Left renal cortex interstitium (tissue), 4 donors: ENCODE measurements at places on chromosomes 16 and 17. TPM values are rescaled to one million over a fixed set of nuclear protein-coding genes. Genes with fewer than 3 reads are reported as not detected.

DNA sequence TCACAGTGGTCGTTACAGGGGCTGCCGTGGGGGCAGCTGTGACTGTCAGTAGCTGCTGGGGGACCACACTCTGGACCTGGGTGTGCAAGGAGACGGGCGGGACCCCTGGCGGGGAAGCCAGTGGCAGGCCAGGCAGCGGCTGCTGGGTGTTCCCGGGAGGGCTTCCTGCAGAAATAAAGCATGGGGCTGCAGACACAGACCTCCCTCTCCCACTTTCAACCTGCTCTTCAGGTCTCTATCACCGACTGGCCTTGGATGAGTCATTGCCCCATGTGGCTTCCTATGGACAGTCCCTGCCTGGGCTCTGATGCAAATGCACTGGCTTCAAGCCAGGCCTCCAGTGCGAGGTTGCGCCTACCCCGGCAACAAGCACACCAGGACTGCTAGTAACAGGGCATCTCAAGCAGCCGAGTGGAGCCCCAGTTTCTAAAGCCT, 17.2 kb downstream of the SREBF1 start:
- no peak for DNase-seq

DNA sequence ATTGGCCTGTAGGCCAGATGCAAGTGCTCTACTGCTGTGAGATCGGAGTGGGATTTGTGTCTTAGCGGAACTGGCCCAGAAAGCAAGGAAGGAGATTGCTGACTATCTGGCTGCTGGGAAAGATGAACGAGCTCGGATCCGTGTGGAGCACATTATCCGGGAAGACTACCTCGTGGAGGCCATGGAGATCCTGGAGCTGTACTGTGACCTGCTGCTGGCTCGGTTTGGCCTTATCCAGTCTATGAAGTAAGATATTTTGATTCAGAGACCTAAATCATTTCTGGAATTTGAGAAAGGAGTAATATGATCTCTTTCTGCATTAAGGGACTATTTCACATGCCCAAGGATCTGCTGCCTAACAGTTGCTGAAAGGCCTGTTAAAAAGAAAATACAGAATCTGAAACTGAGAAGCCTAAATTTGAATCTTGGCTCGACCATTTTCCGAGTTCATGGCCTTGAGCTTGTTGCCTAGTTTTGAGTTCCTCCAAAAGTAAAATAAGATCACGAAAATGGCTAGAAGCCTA, 21.1 kb downstream of the IST1 start:
- no peak for DNase-seq

DNA sequence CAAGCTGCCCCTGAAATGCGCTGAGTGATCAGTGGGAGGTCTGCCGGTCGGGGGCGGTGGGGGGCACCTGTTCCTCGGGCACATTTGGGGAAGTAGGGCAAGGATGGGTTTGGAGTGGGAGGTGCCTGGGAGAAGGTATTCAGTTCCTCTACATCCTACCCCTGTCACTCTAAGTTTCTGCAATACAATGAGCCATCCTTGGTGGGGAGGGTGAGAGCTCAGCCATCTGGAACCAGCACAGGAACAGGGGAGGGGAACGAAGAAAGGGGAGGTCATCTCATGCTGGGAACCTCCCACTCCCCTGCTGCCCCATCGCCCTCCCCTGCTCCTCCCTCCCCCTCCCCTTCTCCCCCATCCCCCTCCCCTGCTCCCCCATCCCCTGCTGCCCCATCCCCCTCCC, 4.2 kb downstream of the DPH1 start:
- no peak for DNase-seq

GRCh38 chr17:72095316-72095715, 25.5 kb upstream of the SOX9 start:
- DNase-seq = no peak

GRCh38 chr16:67150833-67151396, at the start of gene B3GNT9:
B3GNT9 (minus strand) TSS chr16:67150998; CDS start chr16:67150485, 513 bp downstream.
- no peak for DNase-seq

DNA sequence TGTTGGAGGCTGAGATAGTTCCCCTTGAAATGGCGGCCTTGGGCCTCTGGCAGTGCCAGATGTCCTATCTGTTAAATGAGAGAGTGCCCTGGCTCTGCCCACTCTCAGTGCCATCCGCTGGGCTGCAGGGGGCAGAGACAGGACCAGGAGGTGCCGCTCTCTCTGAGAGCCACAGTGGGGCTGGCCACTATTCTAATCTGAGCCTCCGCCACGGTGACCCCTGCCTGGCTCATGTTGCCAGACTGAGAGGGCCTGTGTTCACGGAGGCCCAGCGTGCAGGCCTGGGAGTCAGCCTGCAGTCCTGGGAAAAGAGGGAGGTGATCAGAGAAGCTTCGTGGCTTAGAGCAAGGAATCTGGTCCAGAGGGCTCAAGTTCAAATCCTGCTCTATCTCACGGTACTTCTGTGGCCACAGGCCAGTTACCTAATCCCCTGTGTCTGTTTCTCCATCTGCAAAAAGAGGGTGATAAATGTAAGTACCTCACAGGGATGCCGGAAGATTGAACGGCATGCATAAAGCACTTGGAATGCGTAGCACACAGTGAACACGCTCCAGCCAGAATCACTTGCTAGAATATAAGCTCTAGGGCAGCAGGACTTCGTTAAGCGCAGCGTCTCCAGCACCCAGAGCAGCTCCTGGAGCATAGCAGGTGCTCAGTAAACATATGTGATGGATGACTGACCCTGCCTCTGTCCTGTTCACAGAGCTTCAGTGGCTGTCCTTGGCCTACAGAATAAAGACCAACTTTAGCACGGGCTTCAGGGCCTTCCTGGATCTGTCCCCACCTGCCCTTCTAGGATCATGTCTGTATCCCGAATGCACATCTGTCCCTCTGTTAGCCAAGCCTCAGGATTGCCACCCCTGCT, 6.3 kb downstream of the ATP2A3 start:
- DNase-seq = no peak

GRCh38 chr17:38735161-38735997, 5.2 kb downstream of the CISD3 start:
- DNase-seq = no peak

DNA sequence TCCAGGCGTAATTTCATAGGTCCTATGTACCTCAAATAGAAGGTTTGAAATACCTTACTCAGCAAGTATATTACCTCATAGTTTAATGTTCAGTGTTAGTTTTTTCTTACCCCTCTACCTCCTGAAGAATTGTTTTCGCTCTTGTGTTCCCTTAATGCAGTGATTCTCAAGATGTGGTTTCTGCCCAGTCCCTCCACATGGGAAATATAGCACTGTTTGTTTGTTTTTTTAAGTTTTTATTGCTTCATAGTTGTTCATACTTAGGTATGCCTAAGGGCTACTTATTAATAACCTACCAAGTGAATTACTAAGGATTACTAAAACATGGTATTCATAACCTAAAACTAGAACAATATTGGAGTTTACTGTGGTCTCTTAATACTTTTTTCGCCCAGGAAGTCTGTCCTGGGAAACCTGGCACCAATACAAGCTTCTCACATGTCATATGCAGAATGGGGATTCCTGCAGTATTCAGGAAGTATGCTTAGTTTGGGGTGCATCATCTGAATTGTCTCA, 5.0 kb downstream of the RSPRY1 start:
- no peak for DNase-seq

- DNase-seq = no peak
These were observed 7.1 kb downstream of the TFAP4 start for GRCh38 chr16:4265676-4266075.

DNA sequence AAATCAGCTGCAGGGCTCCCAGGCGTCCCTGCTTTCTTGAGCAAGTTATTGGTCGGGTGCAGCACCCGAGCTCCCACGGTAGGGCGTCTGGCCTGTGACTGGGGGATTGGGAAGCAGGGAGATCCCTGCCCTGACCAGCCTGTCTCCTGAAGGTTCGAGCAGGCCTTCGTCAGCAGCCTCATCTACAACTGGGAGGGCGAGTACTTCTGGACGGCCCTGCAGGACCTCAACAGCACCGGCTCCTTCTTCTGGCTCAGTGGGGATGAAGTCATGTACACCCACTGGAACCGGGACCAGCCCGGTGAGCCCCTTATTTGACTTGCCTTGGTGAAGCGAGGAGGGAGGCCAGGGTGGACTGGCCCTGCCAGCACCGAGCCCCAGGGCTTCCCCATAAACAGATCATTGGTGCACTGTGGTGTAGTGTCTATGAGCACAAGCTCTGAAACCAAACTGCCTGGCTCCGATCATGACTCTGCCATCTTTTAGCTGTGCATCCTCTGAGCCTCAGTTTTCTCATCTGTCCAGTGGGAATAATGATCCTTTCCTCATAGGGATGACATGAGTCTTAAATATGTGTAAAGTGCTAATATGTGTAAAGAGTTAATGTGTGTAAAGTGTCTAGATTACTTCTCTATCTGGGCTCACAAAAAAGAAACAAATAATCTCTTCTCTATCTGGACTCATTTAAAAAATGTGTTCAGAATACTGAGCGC, 48.9 kb downstream of the MRC2 start:
- DNase-seq = no peak

DNA sequence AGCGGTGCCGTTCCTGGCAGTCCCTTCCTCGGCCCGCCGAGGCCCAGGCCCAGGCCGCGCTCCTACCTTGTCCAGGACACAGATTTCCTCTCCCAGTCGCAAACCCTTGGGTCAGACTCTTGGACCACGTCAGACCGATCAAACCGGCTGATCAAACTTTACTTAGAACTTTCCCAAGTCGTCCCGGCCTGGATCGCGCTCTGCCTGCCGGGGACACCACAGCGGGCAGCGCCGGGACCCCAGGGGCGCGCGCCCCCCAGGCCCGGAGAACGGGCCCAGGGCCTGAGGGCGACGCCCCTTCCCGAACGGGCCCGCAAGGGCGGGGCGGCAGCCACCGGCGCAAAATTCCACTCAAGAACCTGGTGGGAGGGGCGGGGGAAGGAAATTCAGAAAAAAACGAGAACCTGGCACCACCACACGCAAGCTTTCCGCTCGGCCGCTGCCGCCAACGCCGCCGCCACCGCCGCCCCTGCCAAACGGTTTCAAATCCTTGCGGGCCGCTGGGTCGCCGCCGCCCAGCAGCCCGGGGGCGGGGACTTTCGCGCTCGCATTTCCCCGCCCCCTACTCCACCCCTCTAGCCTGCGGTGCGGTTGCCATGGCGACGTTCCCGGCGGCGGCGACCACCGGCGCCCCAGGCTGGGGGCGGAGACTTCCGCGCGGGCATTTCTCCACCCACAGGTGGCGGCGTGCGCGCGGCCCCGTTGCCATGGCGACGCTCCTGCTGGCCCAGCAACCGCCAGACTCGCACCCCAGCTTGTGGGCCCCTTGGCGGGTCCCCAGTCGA, at the start of gene CEP112:
TSS of gene CEP112 (minus strand) at position 541 of the 785 bp plus-strand sequence.
- peak; percentile 79 for DNase-seq

DNA sequence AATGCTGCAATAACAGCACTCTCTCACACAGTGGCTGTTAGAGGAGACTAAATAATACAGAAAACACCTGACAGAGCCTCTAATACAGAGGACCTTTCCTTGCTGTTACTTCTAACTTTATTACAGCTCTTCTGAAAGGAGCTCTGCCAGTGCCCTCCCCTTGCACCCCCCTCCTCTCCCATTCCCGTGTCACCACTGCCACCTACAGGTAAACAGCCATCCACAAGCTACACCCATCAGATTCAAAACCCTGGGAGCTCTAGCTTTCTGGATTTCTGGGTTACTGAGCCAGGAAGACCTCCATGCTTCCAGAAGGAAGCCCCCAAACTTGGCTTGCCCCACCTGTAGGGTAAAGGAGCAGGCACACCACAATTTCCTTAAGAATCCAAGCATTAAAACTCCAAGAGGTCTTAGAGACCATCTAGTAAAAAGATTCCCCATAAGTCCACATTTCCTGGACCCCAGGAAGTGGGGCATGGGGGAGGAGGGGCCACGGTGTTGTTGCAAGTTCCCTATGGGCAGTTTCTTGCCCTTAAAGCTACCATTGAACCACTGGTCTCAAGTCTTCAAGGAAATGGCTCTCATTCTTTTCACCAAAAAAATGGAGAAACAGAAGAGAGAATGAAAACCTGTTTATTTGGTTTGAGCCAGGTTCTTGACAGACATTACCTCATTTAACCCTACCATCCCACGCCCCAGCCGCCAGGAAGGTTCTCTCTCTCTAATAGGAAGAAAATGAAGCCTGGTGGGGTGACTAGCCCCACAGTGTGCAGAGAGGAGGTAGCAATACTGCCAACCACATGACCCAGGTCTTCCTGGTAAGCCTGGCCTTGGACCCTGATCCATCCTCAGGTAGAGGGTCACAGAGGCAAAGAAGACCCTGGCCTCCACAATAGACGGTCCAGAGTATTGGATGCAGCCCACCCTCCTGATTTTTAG, 52.8 kb downstream of the TOM1L2 start:
- no peak for DNase-seq

- no peak for DNase-seq
These were observed 24.0 kb downstream of the SPNS2 start for GRCh38 chr17:4522661-4523060.

DNA sequence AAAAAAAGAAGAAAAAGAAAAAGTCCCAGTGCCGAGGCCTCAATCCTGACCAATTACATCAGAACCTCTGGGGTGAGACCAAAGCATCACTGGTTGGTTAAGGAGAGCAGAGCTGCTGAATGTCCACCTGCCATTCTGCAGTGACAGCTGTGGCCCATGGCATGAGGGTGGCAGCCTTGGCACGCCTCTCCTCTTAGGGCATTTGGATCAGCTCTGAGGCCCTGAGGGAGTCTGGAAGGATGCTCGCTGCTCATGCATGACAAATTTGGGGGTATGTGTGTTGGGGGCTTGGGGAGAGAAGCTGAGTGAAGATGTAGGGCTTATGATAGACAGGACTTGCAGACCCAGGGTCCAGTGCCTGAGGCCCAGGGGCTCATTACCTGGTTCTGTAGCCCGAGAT, 26.3 kb downstream of the MYLK3 start:
- no peak for DNase-seq

GRCh38 chr16:89024546-89025060, 47.6 kb upstream of the CBFA2T3 start:
- DNase-seq = no peak

GRCh38 chr17:42399948-42400843, 12.0 kb upstream of the STAT3 start:
- DNase-seq = no peak

Gene PYCARD
- 7.5 TPM for polyA plus RNA-seq

Gene MEIOB
- polyA plus RNA-seq = 2.7 TPM

Gene CHD9NB
- polyA plus RNA-seq = 10.8 TPM

Gene CES1
- 17.4 TPM for polyA plus RNA-seq

Gene MT4
- polyA plus RNA-seq = not detected

Gene HSF4
- 1.4 TPM for polyA plus RNA-seq

Gene NGFR
- 7.3 TPM for polyA plus RNA-seq

Gene HBM
- polyA plus RNA-seq = 4.6 TPM

Gene C17orf107
- 1.6 TPM for polyA plus RNA-seq

Gene PRR11
- polyA plus RNA-seq = 17.1 TPM

Gene JPH3
- polyA plus RNA-seq = 0.49 TPM

Gene ALOX15B
- polyA plus RNA-seq = 1.1 TPM

Gene NAGLU
- polyA plus RNA-seq = 25.9 TPM
